ENCODE measurements at places on chromosomes 5 and 9.

DNA sequence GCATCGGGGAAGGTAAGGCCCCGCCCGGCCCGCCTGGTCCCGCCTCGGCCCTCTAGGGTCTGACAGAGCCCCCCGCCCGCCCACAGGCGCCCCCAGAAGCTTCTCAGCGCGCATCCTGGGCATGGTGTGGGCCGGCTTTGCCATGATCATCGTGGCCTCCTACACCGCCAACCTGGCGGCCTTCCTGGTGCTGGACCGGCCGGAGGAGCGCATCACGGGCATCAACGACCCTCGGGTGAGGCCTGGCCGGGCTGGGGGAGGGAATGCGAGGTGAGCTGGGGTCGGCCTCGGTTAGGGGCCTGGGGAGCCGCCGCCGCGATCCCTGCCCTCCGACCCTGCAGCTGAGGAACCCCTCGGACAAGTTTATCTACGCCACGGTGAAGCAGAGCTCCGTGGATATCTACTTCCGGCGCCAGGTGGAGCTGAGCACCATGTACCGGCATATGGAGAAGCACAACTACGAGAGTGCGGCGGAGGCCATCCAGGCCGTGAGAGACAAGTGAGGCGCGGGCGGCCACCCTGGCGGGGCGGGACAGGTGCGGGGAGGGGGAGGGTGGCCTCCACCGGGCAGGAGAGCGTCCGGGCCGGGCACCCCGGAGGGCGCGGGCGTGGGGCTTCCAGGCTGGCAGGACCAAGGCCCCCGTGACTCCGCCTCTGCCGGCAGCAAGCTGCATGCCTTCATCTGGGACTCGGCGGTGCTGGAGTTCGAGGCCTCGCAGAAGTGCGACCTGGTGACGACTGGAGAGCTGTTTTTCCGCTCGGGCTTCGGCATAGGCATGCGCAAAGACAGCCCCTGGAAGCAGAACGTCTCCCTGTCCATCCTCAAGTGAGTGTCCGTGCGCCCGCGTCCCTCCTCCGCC, 7.1 kb downstream of the LRRC26 start:
- DNase-seq: no peak

- DNase-seq: no peak
Observed at GRCh38 chr9:137506702-137507171, 43.5 kb downstream of the PNPLA7 start.

- DNase-seq: no peak
Observed at GRCh38 chr9:6600006-6600405, 45.5 kb downstream of the GLDC start.

DNA sequence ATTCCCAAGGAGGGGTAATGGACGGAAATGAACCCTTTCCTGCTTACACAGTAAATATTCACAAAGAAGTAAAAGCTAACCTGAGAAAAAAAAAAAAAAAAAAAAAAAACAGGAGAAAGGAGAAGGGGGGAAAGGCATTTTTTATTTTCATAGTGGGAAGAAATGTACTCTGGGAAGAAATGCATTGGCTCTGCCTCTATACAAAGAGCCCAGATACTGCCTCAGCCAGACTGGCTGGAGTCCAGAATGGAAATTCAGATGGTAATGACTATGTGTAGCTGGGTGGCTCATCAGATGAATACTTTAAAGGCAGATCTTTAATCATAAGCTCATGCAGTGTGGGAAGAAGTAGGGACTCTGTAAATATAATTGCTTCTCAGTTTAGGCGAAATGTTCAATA, 124.9 kb upstream of the ZNF608 start:
- DNase-seq: no peak

DNA sequence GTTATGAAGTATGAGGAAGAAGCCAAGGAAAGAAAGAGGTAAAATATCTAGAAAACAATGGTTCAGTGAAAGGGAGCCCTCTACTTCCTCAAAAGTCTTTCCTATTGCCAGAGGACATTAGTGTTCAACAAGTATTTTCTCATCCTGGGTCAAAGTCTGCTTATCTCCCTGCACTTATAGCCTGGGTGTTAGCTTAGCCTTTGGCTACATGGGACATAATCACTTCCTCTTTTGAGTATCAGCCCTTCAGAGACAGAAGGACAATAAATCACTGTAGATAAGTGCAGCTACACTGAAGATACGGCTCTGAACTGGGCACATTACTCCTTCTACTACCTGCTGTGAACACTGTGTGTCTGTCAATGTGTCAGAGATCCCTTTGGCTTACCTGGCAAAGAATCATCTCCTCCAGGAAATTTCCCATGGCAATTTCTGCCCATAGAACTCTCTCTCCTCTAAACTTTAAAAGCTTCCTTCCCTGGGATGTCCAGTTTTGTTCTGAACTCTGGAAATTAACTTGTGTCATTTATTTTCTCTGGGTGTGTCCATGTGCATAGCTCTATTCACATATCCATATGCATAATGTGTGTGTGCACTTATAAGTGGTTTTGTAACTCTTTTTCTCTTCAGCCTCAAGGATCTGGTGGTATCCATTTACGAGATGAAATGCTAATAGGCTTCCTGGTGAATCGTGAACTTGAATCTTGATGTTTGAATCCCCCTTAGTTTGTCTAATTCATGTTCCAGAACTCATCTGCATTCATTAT, 30.0 kb upstream of the RECK start:
- no peak for DNase-seq

DNA sequence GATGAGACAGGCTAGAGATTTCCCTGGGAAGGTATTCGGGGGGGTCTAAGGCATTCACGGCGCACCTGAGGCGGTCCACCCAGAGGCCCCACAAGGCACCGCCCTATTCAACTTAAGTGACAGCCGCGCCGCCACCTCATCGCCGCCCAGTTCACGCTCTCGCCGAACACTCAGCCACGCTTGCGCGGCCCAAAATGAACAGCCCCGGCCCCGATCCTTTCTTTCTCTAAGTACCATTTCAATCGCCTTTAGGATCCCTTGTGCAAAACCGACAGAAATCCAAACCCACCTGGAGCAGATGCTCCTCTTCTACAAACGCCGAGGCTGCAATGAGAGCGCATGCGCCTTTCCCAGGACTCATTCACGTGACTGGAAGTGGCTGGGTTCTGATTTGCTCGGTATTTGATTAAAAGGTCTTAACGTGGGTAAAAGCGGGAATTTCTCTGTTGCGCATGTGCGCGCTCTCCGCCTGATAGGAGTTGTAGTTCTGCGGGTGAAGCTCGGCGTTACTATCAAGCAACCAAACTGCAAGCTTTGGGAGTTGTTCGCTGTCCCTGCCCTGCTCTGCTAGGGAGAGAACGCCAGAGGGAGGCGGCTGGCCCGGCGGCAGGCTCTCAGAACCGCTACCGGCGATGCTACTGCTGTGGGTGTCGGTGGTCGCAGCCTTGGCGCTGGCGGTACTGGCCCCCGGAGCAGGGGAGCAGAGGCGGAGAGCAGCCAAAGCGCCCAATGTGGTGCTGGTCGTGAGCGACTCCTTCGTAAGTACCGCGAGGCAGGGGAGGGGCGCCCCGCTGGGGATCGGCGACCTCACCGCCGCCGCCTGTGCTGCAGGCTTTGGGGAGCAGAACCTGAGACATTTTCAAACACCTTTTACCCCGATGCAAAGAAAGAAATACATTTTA, at the start of the genes ARSK and SKIC3:
ARSK (plus strand) TSS at position 455 of the 902 bp plus-strand sequence; CDS start at position 633, 178 bp downstream.
SKIC3 (minus strand) TSS at position 331 of the 902 bp plus-strand sequence. CDS start 7,827 bp downstream, outside the sequence.
- DNase-seq: peak; percentile 35

GRCh38 chr9:111730937-111731567, 63.7 kb downstream of the SHOC1 start:
- no peak for DNase-seq

DNA sequence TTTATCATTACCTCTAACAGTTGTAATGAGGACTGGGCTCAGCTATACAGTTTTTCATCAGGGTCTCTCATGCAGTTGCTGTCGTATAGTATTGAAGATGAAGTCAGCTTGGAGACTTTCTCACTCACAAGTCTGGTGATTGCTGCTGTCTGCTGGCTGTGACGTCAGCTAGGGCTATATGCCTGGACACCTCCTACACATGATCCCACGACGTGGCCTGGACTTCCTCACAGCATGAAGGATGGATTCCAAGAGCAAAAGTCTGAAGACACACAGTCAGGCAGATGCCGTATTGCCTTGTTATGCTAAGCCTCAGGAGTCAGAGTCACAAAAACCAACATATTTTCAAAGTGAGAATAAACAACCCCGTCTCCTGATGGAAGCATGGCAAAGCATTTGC, 193.3 kb downstream of the LURAP1L start:
- DNase-seq: no peak

- DNase-seq: no peak
Observed at GRCh38 chr9:96279932-96280331, 22.0 kb downstream of the HSD17B3 start.

GRCh38 chr9:9783711-9784110, 829.1 kb downstream of the PTPRD start:
- DNase-seq: no peak

DNA sequence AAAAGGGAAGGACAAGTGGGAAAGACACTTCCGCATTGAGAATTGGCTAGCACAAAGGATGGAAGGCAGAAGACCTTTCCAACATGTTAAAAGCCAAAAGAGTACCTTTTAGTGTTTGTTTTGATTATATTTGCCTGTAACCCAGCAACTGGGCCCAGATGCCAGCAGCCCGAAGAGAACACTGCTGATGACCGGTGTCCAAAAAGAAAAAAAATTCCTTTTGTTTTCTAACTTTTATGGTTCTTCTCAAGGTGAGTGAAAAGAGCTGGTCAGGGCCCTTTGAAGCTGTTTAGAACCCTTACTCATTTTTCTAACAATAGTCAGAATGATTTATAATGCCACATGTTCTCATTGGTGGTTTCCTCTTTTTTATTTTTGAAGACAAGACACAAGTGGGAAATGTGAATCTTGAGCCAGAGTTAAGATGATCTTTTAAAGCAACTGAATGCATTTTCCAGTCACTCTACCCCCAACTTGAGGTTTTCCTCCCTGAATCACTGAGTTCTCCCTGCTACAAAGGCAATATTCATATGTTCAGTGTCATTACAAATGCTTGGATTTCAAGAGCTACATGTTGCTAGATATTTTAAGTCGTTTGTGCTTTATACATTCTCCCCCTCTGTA, 32.3 kb upstream of the ZNF462 start:
- no peak for DNase-seq

DNA sequence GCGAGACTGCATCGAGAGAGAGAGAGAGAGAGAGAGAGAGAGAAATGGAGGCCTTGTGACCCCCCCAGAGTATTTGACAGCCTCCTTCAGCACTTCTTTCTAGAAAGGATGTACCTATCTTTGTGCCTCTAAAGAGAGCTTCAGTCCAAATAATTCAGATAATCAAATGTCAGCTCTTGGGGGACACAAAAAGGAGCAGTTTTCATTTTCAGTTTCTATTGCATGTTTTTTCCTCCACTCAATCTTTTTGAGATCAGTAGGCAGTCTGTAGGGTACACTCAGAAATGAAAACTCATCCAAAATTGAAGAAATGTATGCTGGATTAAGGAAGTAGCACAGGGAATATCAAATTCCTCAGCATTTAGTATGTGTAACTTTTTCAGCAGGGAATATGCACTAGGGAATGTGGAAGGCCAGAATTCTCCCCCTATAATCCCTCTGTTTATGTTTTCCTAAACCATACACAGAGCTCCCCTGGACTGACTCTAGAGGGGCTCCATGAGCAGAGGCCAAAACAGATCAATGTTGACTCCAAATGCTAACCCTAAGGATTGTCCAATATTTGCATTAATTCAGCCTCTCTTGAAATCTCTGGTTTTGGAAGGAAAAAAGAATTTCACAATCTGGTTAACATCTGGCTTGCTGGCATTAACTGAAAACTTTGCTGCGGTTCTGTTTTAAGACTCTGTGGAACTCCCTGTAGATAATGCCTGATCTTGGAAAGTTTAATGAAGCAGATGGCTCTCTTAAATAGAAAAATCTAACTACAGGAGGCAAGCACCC, 250.1 kb downstream of the CEMIP2 start:
- no peak for DNase-seq

DNA sequence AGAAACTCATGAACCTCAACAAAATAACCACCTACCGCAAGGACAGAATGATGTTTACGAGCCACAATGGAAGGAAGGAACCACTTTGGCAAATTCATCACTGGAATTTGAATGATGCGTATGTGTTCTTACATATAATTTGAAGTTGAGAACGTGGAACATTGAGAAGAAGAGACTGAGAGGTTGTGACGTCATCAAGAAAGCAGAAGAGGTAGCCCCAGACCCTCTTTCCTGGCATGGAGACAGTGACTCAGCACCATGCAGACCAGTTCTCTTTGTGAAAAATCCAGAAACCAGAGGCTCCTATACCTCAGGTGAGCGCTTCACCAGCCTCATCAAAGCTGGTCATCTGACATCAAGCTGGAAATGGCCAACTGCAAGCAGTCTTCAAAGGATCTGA, 124.5 kb downstream of the PDZD2 start:
- no peak for DNase-seq

DNA sequence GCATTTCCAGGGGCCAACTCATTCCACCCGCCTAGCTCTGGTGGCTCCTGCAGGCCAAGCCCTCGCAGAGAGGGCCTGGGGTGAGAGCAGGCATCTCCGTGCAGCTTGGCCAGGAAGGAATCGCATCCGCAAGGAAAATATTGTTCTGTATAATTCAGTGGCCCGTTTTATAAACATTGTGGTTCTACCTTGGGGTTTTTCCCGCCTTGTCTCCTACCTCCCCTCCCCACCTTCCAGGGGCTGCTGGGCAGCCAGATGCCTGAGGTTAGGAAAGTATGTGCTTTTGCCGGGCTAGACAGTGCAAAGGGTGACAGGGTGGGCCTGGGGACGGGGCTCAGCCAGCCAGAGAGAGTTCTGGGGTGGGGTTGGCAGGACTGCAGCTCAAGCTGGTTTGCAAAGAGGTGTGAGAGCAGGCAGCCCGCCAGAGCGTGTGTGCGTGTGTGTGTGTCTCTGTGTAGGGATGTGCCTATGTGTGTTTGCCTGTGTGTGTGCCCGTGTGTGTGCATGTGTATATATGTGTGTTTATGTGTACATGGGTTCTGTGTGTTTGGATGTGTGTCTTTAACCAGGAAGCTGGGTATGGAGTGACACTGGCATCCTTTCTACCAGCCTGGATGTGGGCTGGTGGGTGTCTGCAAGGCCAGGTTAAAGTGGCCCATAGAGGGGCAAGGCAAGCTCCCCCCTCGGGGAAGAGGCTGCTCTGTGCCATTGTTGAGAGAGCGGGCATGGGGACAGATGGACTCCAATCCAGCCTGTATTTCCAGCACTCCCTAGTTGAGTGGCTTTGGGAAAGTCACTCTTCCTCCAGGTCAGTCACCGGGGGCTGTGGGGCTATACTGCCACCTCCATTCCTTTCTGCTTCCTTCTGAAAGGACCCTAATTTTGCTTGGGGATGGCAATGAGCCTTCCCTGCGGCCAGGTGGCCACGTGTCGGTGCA, 10.6 kb upstream of the SLC2A6 start:
- DNase-seq: no peak

DNA sequence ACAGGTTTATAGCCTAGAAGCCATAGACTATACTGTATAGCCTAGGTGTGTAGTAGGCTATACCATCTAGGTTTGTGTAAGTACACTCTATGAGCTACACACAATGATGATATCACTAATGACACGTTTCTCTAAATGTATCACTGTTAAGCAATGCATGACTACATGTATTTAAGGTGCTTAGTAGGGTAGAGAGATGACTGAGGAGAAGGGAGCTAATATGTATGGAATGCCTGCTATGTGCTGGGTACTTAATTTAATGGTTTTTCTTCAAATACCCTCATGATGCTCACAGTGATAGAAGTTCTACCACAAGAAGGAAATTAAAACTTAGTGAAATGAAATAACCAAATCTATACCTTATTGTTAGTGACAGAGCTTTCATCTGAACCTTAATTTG, 1785.5 kb downstream of the EFNA5 start:
- no peak for DNase-seq

Measured in cortex of kidney (tissue), 1 donor.